Brain (organoid and tissue), 16 donors: ENCODE measurements at places on chromosomes 13 and 19.

DNA sequence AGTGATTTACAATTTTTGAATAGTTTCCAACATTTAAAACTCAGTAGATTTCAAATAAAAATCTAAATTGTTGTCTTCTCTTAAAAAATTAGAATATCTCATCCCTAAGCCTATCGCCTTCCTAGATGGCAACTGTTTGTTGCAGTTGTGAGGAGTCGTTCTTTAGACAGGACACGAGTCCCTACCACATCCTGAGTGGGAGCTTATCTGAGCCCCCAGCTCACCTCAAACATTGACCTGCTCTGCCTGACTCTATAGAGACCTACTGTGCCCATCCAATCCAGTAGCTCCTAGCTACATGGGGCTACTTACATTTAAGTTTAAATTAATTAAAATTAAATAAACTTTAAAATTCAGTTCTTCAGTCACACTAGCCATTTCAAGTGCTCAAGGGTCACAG is 434.7 kb downstream of the FOXO1 start:
- DNase-seq = no peak

GRCh38 chr13:29491248-29491647 is 104.2 kb downstream of the SLC7A1 start:
- no peak for DNase-seq

GRCh38 chr19:11273296-11273695 is 11.0 kb upstream of the DOCK6 start:
- no peak for DNase-seq

DNA sequence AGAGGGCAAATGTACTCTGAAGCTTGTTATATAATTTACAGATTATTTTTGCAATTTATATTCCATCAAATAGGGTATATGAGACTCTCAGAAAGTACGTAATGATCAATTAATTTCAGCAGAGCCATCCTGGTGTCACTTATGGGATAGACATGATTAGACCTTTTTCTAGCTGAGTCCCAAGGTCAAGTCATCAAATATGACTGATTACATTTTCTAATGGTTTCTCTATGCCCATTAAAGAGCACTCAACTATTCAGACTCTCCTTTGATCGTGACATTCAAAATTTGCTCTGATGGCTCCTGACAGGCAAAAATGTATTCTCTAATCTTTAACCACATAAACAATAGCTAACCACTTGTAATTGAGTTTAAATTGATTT is 469.2 kb downstream of the COG6 start:
- DNase-seq = peak; percentile 16

- peak; percentile 63 for DNase-seq
These were observed 12.9 kb downstream of the NOVA2 start for GRCh38 chr19:45960595-45961235.

GRCh38 chr19:8342316-8342683 is 762 bp downstream of the KANK3 start:
- DNase-seq = no peak

- DNase-seq = no peak
These were observed 18.9 kb upstream of the TFDP1 start for GRCh38 chr13:113565526-113566226.

GRCh38 chr19:2236064-2236313 is 140 bp downstream of the PLEKHJ1 start:
- DNase-seq = no peak

- no peak for DNase-seq
These were observed 60.6 kb downstream of the LHFPL6 start for GRCh38 chr13:39542361-39542760.

DNA sequence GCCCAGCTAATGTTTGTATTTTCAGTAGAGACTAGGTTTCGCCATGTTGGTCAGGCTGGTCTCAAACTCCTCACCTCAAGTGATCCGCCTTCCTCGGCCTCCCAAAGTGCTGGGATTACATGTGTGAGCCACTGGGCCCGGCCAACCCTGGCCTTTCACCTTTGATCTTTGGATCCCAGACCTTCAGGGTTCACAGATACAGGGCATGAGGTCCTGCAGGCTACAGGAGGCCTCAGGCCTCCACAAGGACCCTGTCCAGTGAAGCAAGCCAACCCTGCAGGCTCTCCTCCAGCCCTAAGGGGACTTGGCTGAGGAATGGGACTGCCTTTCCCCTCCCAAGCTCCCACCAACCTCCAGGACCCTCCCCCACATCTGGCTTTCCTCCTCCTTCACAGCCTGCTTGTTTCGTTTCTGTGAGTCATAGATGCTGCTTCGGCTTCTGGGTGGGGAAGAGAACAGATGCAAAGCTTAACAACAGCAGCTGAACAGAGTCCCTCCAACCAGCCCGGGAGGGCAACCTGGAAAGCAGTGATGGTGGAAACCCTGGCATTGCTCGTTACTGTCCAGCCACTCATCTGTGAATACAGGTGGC is 11.8 kb downstream of the ARHGEF18 start:
- DNase-seq = no peak

DNA sequence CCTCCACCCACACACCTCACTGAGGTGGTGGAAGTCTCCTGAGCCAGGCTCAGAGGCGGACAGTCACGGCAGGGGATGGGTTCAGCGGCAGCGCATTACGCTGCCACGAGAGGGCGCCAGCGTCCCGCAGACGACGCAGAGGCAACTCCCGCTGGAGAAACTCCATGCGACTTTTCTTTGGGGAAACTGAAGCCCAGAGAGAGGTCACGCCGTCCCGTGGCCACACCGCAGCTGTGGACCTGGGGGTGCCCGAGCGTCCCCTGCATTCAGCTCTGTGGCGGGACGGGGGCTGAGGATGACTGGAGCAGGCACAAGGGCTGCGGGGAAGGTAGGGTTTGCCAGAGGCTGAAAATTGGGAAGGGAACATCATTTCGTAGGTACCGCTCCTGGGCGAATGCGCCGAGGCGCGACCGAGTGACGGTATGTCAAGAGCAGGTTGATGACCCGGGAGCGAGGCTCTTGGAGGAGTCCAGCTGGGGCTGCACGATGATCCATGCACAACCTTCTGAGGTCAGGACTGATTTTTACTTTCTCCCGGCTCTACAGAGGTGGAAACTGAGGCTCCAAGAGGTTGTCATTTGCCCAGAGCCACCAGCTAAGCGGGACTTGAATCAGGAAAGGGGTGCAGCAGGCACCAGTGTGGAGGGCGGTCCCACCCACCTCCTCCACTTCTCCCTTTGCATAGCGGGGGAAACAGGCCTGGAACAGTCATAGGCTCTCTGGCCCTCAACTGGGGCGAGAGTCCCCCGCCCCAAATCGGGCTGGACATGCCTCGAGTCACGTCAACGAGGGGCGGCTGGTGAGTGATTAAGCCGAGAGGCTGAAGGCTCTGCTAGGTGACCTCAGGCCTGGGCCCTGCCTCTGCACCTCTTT is 690 bp upstream of the ARRDC2 start:
- peak; percentile 79 for DNase-seq

- DNase-seq = no peak
These were observed 27.4 kb downstream of the LRCH1 start for GRCh38 chr13:46580362-46580839.

- no peak for DNase-seq
These were observed 22.8 kb upstream of the RNF17 start for GRCh38 chr13:24741016-24741662.

GRCh38 chr19:1327125-1327524 is 41.5 kb downstream of the EFNA2 start:
- DNase-seq = no peak

GRCh38 chr19:17883627-17884410 is 12.1 kb downstream of the SLC5A5 start:
- DNase-seq = no peak

- peak; percentile 97 for DNase-seq
These were observed 4.2 kb upstream of the SPACA6 start for GRCh38 chr19:51688671-51689571.

- DNase-seq = no peak
These were observed 8.2 kb upstream of the LRCH1 start for GRCh38 chr13:46544811-46545210.

DNA sequence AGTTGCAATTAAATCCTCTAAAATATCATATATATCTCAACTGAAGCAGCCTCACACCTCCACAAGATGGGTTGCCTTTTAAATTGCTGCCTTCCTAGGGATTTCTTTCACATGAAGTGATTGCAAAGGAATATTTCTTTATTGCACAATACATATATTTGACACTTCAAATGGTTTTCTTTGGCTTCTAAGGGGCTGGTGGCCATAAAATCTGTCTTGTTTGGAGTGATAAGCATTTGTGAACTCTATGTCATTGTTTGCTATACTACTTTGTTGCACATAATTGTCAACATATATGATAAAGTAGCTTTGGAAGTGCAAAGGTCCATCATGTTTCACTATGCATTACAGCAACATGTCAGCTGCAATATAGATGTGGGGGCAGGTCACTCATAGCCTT is 2380.9 kb downstream of the PCDH9 start:
- DNase-seq = no peak

GRCh38 chr13:113840541-113841352 is 23.1 kb downstream of the GAS6 start:
- DNase-seq = peak; percentile 72

DNA sequence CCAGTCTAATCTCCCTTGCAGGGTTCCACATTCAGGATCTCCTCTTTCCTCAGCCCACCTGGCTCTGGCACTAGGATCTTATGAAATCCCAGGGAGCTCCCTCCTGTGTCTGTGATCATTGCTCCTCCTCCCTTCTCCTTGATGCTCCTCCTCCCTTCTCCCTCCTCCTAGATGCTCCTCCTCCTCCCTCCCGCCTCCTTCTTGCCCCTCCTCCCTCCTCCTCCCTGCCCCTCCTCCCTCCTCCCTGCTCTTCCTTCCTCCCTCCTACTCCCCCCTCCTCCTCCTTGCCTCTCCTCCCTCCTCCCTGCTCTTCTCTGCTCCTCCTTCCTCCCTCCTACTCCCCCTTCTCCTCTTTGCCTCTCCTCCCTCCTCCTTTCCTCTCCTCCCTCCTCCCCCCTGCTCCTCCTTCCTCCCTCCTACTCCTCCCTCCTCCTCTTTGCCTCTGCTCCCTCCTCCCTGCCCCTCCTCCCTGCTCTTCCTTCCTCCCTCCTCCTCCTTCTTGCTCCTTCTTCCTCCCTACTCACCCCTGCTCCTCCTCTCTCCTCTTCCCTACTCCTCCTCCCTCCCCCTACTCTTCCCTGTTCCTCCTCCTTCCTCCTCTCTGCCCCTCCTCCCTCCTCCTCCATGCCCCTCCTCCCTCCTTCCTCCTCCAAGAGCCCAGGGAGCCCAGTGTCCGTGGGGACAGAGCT is 14.9 kb upstream of the ZBTB7A start:
- DNase-seq = no peak

GRCh38 chr13:27289011-27289665 is 18.5 kb downstream of the RASL11A start:
- no peak for DNase-seq

- no peak for DNase-seq
These were observed 11.5 kb upstream of the SERPINE3 start for GRCh38 chr13:51327961-51328360.

- DNase-seq = no peak
These were observed 404.7 kb downstream of the IRS2 start for GRCh38 chr13:109381546-109382180.

DNA sequence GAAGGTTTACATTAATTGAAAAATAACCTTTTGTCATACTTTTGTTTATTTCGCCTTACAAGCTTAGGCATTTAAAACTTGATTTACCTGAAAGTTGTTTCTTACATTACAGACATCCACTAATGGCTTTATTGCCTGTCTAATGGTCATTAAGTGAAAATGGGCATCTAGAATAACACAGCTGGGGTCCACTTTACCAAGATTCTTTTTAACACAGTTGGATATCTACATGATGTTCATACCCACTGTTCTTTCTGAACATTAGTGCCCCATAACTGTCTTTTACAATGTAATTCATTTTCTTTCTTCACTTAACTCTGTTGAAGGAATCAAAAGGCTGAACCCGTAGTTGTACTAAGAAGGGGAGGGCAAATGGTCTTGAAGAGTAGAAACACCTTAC is 19.8 kb upstream of the KLHL1 start:
- DNase-seq = no peak

DNA sequence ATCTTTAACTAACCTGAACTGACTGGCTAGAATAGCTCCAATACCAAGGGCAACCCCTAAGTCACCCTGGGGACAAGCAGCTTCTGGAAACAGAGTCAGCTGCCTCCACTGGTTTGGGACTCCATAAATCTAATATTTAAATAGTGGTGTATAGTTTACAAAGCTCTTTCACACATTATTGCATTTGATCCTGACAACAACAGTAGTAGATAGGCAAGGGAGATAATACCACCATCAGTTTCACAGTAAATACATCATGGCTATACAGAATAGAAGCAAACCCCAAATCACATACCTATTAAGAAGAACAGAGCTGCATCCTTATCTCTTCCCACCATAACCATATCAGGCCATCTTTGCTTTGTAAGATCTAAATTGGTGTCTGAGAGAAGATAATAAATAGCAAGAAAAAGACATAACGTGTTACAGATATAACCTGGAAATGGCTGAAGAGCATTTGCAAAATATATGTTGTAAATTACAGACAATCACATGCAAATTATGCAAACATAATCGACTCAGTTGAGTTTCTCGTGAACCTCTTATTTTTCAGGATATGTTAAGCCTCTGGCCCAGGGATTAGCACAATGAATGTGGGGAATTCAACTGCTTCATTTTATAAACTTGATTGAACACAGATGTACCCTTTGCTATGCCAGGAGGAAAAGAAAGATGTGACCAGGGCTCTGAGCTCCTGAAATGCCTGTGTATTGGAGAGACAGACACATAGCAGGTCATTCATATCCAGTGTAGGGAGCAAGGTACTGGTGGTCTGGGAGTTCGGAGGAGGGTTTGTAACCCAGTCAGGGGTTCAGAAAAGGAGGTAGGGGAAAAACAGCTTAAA is 142.5 kb downstream of the SLC7A1 start:
- DNase-seq = no peak

GRCh38 chr13:29479716-29480492 is 115.6 kb downstream of the SLC7A1 start:
- DNase-seq = no peak

DNA sequence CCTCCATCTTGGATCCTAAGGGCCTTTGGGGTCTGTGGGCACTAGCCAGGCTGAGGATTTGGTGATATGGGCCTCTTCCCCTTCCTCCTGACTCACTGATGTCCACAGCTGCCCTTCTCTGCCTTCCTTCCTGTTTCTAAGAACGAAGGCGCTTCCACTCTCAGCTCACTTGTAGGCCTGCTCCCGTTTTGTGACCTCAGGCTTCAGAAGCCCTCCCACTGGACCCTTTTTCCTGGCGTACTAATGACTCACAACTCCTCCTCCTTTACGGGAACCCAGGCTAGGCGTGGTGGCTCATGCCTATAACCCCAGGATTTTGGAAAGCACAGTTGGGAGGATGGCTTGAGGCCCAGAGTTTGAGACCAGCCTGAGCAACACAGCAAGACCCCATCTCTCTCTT is 55.6 kb downstream of the TMED1 start:
- DNase-seq = no peak

GRCh38 chr13:80274643-80275042 is 66.3 kb downstream of the SPRY2 start:
- DNase-seq = no peak

GRCh38 chr13:62643007-62643483 is 1227.4 kb upstream of the PCDH20 start:
- DNase-seq = no peak

GRCh38 chr19:34375598-34375997 is 10.6 kb downstream of the GPI start:
- DNase-seq = no peak
